ENCODE measurements at places on chromosomes 4 and X.

DNA sequence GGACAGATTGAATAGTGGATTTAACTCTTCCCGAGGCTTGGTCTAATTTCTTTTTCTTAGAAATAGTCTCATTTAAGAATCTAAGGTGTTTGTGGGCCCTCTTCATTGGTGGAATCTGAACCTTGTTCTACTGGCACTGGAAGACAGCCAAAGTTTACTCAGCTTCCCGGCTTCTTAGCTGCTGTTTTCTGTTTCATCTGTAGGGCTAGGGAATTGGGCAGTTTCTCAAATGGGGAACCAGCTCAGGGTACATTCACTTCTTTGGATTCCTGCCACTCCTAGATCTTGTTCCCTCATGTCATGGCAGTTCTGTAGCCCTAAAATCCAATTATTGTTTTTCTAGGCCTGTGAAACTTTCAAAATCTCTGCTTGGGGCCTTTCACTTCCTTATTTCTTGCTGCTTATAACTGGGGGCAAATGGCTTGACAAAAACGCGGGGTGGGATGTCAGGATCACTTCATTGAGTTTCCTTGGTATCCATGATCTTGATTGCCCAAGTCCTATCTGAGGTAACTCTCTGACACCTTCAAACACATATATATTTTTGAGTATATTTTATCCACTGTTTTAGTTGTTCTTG lies 985.0 kb downstream of the C4orf33 start:
- DNase-seq, result no peak

DNA sequence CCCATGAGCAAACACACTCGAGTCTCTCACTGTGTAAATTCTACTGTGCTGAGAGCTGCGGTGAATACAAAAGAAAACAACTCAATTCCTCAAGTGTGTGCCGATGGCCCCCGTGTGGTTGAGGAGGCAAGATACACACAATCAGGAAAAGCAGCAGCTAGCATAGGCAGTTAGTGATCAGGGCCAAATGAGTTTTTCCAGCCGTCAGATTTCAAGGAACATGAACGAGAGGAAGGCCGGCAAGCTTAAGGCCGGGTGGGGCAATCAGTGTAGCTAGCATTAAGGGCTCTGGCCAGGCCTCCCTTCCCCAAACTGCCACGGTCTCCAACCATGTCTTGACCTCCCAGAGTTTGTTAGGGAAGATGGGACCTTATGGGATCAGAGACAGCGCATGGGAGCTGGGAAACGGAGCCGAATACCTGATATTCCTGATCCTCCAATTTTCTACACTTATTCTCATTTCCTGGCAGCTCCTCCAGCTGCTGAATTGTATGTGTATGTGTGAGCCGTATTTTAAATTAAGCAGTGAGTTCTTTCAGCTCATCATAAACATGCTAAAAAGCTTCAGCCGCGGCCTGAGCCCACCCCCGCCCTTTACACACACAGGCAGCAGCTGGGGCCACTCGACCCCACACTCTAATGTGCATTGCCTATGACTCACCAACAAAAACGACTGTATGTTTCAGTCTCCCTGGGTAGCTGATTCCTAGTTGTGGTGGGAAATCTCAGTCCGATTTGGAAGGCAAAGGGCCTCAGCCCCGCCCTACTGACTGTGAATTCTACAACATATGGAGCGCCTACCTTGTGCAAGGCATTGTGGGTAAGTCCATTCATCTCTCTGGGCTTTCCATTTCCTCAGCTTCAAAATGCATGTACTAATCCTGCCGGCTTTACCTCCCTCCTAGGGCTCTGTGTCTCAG lies 59.9 kb downstream of the RTL9 start:
- DNase-seq, result no peak

GRCh38 chrX:12447448-12448064 lies 309.3 kb downstream of the FRMPD4 start:
- no peak for DNase-seq

DNA sequence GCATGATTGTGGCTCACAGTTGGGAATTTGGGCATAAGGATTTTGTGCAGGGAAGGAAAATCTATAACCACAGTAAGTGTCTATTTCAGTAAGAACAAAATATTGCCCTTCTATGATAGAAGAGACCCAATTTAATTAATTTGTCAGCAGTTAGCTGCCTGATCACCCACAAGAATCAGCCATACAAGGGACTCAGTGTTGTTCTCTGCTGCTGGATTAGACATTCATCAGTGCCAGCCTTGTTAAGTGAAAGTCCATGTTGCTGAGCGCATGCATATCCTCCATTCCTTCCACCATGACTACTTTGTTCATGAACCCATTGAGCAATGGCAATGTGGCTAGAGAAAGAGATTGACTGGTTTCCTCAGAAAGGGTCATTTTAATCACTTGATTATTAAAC lies 125.3 kb upstream of the PDHA2 start:
- DNase-seq, result no peak

DNA sequence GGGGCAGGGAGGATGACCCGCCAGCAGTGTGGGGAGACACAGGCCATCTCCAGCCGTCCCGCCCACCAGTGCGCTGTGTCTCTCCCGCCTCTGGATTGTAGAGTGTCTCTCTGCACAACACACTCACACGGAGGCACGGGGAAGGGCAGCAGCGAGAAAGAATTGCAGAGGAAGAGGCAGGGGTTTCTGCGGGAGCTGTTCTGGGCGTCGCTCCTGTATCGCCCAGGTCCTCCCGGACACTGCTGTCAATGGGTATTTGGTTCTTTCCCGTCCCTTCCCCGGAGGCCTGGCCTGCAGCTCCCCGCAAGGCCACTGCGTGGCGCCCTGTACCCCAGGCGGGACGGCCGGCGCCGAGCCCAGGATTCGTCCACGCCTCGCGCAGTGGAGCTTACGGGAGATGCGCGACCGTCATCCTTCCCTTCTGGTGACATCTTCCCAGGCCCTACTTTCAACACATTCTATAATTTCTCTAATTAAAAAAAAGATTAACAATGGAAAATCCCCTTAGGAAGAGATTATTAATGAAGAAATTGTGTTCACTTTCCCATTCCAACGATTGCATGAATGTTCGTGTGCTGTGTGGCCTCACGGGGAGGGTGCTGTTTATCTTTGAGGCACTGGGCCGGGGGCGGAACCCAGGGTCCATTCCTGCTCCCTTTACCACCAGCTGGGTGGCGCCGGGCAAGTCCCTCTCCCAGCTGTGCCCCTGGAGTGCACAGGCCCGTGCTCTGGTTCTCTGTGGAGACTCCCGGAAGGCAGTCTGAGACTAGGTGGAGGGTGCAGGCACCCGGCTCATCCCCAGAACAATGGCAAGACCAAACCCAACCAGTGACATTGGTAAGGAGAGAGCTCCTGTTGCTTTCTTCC lies 95.7 kb downstream of the CPZ start:
- DNase-seq, result no peak

- no peak for DNase-seq
Measured at GRCh38 chr4:76055016-76055415, 19.1 kb upstream of the CXCL11 start.

- DNase-seq, result no peak
Measured at GRCh38 chr4:80086296-80086695, 13.3 kb upstream of the ANTXR2 start.

DNA sequence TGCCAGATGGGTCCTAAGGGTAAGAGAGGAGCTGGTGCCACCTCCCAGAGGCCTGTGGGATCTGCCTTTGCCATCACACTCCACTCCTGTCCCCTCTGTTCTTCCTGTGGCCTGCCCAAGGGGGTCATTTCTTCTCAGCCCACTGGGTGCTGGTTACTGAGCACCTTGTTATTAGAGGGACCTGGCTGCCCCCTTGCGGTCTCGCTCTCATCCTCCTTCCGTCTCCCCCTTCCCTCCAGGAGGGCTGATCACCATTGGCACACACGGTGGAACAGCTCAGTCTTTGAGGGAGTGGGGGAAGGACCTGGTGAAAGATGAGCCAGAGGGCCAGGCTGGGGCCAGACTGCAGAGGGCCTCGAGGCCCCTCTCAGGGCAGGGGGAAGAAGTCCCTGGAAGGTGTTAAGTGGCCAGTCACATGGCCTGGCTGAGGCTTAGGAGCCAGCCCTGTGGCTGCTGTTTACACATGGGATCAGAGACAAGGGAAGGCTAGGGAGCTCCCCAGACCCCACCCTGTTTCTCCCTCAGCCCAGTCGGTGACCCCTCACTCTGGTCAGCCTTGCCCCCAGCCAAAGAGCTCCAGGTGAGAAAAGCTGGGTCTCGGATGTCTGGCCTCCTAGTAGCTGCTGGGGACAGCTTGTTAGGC lies 68.1 kb downstream of the MTMR1 start:
- DNase-seq, result no peak

DNA sequence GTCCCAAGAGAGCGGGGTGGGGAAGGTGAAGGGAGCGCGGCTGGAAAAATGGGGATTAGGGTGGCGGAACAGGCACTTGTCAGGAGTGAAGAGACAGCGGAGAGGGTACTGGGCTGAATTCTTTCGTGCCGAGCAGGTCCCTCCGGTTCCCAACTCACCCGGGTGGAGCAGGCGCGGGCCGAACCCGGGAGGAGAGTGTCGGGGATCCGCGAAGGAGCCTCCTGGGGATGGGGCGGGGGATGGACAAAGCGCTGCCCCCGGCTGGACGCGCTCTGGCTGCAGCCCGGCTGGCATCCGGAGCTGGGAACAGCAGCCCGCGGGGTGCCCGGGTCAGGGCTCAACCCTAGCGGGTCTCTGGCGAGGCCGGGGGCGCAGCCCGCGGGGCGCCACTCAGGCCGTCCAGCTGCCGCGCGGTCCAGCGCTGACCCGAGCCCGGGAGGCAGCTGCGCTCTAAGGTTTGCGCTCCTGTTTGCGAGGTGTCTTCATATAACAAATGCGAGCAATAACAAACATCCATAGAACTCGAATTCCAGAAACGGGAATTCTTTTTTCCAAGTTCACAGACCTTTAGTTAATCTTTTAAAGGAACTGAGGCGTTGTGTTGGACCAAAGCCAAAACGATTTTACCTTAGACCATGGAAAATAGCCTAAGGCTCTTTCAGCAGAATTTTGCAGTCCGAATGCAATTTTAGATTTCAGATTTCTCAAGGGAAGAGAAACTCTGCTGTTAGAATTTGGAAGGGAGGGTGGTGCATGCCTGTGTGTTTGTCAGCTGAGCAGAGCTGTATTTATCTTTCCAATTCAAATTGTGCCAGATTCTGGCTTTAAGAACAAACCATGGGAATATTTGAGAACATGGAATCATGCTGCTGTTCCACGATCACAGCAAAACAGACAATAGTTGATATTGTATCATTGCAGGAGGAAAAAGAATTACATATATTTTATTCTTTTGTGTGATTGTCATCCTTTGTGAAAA lies 744 bp downstream of the NPY5R start:
- DNase-seq, result no peak

DNA sequence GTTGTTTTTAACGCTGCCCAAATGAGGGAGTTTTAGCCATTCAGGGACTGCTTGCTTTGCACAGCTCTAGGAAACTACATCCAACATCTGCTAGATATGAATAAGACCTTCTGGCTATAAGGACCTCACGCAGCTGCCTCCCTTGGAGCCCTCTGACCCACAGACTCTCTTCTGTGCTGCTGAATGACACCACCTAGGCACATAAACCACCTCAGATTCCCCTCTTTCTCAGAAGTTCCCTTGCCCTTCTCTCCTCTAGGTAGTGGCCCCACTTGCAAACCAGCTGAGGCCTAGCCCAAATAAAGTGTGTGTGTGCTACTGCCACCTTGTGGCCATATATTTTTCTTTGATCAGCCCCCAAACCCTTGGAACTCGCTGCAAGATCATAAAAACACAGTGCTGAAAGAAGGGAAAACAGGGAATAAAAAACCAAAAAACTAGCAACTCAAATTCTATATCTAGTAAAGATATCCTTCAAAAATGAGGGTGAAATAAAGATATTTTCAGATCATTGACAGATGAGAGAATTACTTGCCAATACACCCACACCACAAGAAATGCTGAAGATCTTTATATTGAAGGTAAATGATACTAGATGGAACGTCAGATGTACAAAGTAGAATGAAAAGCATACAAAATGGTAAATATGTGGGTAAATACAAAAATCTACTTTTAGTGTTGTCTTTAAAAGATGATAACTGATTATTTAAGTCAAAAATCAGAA lies 265.9 kb downstream of the ADAMTS3 start:
- DNase-seq, result peak; percentile 31

GRCh38 chr4:142480244-142480643 lies 365.9 kb downstream of the INPP4B start:
- no peak for DNase-seq

GRCh38 chrX:121308276-121308805 lies 260.9 kb downstream of the GLUD2 start:
- peak; percentile 2 for DNase-seq

GRCh38 chr4:9384126-9384525 lies 21.2 kb downstream of the USP17L30 start:
- no peak for DNase-seq

DNA sequence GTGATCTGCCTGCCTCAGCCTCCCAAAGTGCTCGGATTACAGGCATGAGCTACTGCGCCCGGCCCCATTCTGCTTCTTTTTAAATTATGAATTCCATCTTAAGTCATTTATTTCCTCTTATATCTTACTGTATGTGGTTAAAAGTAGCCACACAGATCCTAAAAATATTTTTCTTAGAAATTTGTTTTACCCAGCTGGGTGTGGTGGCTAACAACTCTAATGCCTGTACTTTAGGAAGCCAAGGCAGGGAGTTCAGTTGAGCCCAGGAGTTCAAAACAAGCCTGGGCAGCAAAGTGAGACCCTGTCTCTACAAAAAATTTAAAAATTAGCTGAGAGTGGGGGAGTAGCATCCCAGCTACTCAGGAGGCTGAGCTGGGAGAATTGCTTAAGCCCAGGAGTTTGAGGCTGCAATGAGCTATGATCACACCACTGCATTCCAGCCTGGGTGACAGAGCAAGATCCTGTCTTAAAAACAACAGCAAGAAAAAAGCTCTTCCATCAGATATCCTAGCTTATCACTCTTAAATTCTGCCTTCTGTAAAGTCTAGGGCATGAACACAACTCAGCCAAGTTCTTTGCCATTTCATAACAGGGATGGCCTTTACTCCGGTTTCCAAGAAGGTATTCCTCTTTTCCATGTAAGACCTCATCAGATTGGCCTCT lies 15.1 kb upstream of the AFF1 start:
- no peak for DNase-seq

Data from CD4-positive, alpha-beta T cell treated with Interleukin-6 for 4 hours (primary cell).